Immature natural killer cell (primary cell): ENCODE measurements at places on chromosomes 7 and 10. TPM values are rescaled to one million over a fixed set of nuclear protein-coding genes. Genes with fewer than 3 reads are reported as not detected.

The LIPN gene
- polyA plus RNA-seq = not detected

The ACTL6B gene
- polyA plus RNA-seq = not detected

The PTPN20 gene
- polyA plus RNA-seq = not detected

The HELLS gene
- 2.9 TPM for polyA plus RNA-seq

The PTPN12 gene
- polyA plus RNA-seq = 26.4 TPM
